ENCODE measurements at places on chromosomes 12 and 14.

GRCh38 chr14:50110323-50111037, 5.9 kb downstream of the VCPKMT start:
- no peak for DNase-seq

GRCh38 chr12:131365821-131366260, 345.0 kb upstream of the SFSWAP start:
- DNase-seq, result no peak

GRCh38 chr14:59301354-59301753, 112.9 kb downstream of the DAAM1 start:
- DNase-seq, result no peak

DNA sequence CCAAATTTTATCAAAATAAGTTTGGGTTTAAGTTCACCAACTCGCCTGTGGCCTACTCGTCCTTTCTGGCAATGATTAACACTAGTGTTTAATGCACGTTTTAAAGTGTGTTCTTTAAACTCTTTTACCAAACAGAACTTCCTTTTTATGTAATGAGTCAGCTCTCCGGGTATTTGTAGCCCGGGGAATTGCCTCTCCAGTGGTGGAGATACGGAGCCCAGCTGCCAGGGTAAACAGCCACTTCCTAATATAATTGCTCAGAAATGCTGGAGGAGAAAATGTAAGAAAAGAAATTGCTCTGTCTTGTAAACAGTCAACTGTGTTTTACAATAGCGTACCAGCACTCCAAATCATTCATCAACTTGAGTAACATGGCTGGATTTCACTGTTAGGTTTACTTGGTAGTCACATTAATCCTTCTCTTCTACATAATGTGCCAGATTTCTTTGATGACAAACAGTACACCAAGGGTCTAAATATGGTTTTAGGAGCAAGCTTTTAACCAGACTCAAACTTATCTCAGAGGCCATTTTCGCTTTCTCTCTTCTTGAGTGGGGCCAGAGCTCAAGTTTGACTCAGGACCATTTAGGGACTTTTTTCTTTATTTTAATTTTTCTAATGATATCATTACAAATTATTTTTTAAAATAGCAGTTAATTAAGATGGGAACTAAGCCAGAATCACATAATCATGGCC, 101.2 kb upstream of the SLC38A2 start:
- DNase-seq, result no peak

DNA sequence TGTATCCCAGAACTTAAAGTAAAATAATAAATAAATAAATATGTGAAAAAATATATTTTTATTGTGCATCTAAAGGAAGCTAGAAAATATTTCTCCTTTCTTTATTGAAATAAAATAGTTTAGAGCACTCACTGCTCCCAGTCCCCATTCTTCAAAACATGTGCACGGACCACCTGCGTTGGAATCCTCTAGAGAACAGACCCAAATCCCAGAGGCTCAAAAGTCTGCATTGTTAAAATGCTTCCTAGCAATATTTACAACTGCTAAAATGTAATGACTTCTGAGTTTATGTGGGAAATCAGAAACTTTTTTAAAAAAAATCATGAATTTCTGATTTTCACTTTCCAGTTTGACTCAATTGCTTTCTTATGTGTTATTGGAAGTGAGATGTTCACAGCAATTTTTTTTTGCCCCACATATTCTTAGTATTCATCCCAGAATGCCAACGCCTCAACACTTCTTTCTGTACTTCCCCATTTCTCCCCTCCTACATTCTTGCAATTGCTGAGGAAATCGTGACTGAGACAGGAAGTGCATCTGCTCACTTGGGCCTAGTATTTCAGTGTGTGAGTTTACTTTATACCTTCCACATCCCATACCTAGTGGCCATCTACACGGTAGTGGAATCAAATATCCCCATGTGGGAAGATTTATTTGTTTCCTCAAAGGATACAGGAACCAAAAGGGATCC, 116.0 kb upstream of the FLRT2 start:
- no peak for DNase-seq

DNA sequence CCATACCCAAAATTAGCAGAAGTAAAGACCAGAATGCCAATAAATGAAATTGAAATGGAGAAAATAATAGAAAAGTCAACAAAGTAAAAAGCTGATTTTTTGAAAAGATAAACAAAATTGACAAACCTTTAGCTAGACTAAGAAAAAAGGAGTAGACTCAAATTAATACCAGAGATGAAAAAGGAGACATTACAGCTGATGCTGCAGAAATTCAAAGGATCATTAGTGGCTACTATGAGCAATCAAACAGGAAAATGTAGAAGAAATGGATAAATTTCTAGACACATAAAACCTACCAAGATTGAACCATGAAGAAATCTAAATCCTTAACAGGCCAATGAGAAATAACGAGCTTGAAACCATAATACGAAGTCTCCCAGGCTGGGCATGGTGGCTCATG, 34.8 kb upstream of the INSM2 start:
- no peak for DNase-seq

DNA sequence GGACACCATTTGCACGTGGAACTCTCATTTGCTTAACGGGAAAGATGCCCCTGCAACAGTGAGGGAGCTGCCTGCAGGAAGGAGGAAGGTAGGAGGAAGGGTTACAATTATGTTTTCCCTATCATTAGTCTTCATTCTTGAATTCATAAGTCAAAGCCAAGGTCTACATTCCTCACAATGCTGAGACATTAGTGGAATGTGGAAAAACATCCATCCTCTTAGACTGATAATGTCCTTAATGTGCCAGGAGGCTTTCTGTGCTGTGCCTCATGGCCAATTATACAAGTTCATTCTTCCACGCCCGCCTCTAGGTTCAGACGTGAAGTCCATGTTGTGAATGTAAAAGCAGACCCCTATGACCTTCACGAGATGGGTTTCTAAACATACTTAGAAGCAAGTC, 1212.4 kb upstream of the TMEM132C start:
- DNase-seq, result no peak

DNA sequence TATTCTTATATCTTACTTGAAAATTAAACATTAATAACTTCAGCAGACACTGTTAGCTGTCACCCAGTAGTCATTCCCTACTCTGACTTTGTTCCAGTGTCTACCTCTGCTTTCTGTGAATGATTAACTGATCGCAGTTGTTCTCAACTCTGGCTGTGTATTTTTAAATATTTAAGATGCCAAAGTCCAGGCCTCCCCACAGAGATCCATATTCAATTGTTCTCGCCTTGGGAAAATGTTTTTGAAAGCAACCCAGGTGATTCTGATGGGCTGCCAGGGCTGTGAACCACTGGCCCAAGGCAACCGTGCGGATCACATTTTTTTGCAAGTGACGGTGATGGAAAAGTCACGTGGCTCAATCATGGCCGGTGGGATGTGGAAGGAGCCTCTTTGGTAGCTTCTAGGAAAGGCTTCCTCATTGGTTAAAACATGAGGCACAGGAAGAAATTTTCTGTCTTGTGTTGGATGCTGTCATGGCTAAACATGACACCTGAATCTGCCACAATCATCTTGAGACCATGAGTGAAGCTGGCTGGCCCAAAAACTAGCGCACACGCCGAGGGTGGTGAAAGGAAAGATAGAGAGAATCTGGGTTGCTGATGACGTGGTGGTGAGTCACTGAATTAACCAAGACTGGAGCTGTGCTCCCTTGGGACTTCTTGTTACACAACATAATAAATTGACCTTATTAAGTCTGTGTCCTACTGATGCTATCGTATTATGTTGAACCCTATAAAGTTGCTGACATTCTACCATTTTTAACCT, 37.2 kb downstream of the RDH12 start:
- no peak for DNase-seq

DNA sequence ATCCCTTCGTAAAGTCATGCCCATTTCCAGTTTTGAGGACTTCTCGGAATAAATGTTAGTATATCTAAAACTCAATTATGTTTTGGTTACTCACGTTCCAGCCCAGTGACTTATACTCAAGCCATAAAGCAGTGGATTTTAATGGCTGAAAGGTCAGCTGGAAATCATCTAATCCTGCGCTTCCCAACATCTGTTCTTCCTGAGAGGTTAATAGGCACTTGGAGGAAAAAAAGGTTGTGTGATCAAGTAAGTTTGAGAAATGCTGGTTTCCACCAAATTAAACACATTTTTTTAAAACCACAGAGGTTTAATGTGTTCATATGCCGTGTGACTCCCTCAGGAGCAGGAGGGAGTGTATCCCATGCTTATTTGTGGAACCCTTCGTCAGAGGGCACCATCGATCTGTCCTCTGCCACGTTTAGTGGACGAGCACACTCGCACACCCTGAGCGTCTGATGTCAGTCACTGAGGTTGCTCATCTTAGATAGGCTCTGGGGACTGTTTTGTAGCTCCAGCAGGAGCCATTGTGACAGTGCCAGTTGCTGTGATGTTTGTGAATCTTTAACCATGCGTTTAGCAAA, 41.4 kb downstream of the FBXL14 start:
- DNase-seq, result no peak

- no peak for DNase-seq
These were observed 4.3 kb upstream of the REC8 start for GRCh38 chr14:24167469-24168114.

DNA sequence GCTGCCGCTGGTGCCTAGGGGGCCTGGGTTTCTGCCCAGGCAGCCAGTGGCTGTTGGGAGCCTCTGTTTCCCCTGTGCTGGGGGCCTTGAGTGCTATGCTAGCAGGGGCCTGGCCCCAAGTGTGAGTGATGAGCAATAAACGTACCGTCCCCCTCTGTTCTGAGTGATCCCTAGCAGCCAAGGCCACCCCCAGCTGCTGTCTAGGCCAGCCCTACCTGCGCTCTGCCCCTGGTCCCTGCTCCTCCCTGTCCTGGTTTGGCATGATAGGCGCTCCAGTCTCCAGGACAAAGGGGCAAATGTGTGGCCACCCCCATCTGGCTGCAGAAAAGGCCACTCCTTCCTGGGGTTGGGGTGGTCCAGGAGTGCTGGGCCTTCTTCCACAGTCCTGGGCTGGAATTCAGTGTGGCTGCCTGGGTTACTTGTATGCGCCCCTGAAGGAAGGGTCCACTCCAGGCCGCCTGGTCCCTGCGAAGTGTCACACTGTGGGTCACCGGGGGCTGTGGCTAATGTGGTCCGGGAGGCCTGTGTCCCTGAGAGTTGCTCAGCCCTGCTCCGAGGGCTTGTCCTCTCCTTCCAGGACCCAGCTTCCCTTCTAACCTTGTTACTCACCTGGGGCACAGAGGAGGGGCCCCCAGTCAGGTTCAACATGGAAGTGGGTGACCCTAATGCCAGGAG, 7.0 kb downstream of the TRMT61A start:
- no peak for DNase-seq

DNA sequence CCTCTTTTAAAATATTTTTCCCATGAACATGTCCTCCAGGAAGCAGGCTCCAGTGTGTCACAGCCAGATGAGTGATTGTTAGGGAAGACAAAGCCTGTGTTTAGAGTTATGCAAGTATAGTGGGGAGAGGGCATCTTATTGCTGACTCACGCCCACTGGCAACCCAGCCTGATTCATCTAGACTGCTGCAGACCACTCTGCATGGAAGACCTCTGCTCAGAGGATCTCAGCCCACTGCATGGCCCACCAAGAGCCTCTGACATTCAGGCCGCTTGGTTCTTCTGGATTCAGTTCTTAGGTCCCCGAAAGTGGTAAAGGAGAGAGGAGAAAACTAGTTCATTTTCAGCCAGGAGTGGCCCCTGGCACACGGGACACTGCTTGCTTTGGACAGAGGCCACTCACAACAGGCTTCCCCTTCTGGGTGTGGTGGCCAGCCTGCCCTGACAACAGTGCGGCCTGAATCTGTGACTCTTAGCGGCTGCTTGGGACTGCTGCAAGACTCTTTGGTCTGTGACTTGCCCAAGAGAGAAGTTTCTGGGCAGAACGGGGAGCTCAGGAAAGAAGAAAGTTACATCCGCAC, 266.3 kb downstream of the ZFP36L1 start:
- DNase-seq, result no peak

GRCh38 chr14:31578266-31578665, 17.1 kb downstream of the NUBPL start:
- no peak for DNase-seq
